Suprapubic skin (tissue), 4 donors: ENCODE measurements at places on chromosomes 2 and 18.

DNA sequence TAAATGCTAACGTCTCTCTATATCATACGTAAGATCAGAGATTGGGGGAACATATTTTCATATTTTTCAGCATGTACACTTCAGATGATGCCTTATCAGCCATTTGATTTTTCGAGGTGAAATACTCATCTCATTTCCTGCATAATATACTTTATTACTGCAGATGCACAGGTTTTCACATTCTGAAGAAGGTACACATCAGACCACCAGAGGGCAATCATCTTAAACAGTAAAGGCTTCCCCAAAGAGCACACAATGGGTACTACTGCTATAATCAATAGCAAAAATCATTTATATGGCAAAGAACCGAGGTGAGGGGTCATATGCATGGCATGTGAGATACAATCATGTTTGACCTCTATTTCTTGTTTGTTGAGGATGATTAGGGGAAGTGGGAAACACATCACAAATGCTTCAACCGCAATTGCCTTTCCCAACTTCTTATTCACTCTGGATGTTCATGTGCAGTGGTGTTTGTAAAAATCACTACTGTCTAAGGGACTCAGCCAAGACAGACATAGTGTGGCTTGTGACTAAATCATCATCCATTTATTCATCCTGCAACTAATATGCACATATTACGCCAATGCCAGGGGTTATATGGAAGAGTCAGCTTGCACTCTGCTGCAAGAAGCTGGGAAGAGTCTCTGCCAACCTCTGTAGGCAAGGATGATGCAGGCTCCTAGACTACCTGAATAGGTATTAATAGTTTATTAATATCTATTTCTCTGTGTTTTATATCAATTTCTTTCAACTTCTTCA, 118.7 kb downstream of the EPB41L3 start:
- H3K36me3 ChIP-seq, result peaks cover 7% of the 10 kb centered on the region
- no peak overlapping the region for H3K4me3 ChIP-seq
- H3K27me3 ChIP-seq, result no peaks in the 10 kb centered on the region
- H3K27ac ChIP-seq, result no peak overlapping the region
- no peak for DNase-seq

DNA sequence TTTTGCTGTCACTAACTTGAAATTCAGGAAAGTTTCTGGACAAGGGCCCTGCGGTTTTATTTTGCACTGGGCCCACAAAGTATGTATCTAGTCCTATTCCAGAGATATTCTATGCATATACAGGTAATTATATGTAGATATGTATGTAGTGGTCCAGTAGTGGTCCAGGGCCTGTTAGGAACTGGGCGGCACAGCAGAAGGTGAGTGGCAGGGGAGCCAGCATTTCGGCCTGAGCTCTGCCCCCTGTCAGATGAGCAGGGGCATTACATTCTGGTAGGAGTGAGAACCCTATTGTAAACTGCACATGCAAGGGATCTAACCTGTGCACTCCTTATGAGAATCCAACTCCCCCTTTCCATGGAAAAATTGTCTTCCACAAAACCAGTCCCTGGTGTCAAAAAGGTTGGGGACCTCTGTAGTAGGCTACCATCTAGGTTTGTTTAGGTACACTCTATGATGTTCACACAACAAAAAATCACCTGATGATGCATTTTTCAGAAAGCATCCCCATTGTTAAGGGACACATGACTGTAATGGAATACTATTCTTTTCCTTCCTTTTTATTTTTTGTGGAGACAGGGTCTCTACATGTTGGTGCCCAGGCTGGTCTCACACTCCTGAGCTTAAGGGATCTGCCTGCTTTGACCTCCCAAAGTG, 2.8 kb upstream of the PPP4R3B start:
- H3K4me3 ChIP-seq, result peak overlapping the region; percentile 100
- H3K27ac ChIP-seq, result no peak overlapping the region
- DNase-seq, result no peak
- peaks cover 37% of the 10 kb centered on the region for H3K4me1 ChIP-seq
- peaks cover 3% of the 10 kb centered on the region for H3K36me3 ChIP-seq

- no peak for DNase-seq
- H3K4me1 ChIP-seq, result no peaks in the 10 kb centered on the region
- no peaks in the 10 kb centered on the region for H3K27me3 ChIP-seq
- no peak overlapping the region for H3K4me3 ChIP-seq
- no peak overlapping the region for H3K27ac ChIP-seq
Measured at GRCh38 chr2:45117383-45117782, 108.1 kb upstream of the SIX2 start.

GRCh38 chr2:144162652-144163051, 357.3 kb downstream of the ZEB2 start:
- H3K27ac ChIP-seq, result no peak overlapping the region
- no peaks in the 10 kb centered on the region for H3K36me3 ChIP-seq
- no peak for DNase-seq
- H3K4me1 ChIP-seq, result no peaks in the 10 kb centered on the region

- peaks cover 9% of the 10 kb centered on the region for H3K36me3 ChIP-seq
- H3K27ac ChIP-seq, result no peak overlapping the region
- H3K4me1 ChIP-seq, result peaks cover 5% of the 10 kb centered on the region
- H3K27me3 ChIP-seq, result no peaks in the 10 kb centered on the region
Measured at GRCh38 chr2:241126771-241127202, 22.5 kb downstream of the PASK start.

- no peaks in the 10 kb centered on the region for H3K36me3 ChIP-seq
- H3K27ac ChIP-seq, result no peak overlapping the region
- DNase-seq, result peak; percentile 61
- no peak overlapping the region for H3K4me3 ChIP-seq
- H3K4me1 ChIP-seq, result peaks cover 7% of the 10 kb centered on the region
- no peaks in the 10 kb centered on the region for H3K27me3 ChIP-seq
Measured at GRCh38 chr2:236631281-236631855, 61.7 kb downstream of the ACKR3 start.

DNA sequence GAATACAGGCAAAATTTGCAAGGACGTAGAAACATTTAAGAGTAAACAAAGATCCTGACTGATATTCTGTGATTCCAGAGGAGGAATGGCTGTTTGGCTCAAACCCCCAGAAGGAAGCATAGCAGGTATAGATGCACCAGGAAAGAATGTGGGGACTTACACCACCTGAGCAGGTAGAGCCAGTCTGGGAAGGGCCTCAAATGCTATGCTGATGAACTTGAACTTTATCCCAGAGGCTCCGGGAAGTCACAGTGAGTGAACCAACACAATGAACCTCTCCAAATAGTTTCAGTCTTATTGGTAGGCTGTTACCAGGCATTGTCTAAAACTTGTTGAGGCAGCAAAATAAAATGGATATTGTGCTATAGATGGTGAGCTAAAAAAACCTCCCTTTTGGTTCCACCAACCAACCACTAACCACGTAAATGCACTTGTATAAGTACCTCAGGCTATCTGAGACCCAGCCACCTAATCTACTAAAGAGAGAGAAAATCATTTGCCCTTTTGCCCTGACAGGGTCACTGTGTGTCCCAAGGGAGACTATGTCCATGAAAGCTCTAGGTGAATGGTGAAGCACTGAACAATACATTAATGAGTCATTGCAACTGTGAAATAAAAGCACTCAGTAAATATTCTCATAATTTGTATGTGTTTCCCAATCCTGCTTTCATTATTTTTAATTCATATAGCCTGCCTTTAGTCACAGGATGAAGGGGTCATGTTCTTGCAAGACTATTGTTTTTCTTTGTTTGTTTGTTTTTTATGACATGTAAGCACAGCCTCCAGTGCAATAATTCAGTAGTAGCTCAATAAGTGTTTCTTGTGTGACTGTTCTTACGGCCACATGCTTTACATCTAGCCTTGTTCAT, 911.6 kb downstream of the EPHA4 start:
- H3K36me3 ChIP-seq, result no peaks in the 10 kb centered on the region
- H3K4me3 ChIP-seq, result no peak overlapping the region
- DNase-seq, result no peak
- H3K4me1 ChIP-seq, result peaks cover 23% of the 10 kb centered on the region

GRCh38 chr2:179049203-179049545, 763 bp downstream of the CCDC141 start:
- H3K4me3 ChIP-seq, result peak overlapping the region; percentile 24
- no peak for DNase-seq
- no peaks in the 10 kb centered on the region for H3K27me3 ChIP-seq
- no peaks in the 10 kb centered on the region for H3K36me3 ChIP-seq
- H3K4me1 ChIP-seq, result no peaks in the 10 kb centered on the region

- peaks cover 11% of the 10 kb centered on the region for H3K4me1 ChIP-seq
- no peak for DNase-seq
- H3K36me3 ChIP-seq, result no peaks in the 10 kb centered on the region
- no peaks in the 10 kb centered on the region for H3K27me3 ChIP-seq
- no peak overlapping the region for H3K27ac ChIP-seq
- H3K4me3 ChIP-seq, result no peak overlapping the region
Measured at GRCh38 chr18:446941-447560, 53.5 kb downstream of the COLEC12 start.

DNA sequence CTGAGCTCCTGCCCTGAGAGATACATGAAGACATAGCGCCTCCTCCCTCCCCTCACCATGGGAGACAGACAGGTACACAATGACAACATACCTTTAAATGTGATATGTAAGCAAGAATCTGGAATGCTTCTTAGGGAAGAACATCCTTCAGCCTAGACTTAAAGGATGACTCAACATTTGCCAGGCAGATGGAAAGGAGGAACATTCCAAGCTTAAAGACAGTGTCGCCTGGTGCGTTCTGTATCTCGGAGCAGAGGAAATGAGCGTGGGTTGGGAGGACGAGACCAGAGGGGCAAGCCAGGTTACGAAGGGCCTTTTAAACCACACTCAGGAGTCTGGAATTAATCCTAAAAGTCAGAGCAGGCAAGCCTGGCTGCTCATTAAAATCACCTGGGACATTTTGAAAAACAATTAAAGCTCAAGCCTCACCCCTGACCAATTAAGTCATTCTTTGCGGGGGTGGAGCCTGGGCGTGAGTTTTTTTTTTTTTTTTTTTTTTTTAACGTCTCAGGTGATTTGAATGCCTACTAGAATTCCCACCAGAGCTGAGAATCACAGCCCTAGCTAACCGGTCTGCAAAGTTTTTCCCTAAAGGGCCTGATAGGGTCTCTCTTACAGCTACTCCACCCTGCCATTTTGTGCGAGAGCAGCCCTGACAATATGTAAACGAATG, 131.2 kb upstream of the SEC11C start:
- no peaks in the 10 kb centered on the region for H3K36me3 ChIP-seq
- DNase-seq, result no peak
- H3K27me3 ChIP-seq, result no peaks in the 10 kb centered on the region
- H3K27ac ChIP-seq, result no peak overlapping the region
- H3K4me3 ChIP-seq, result no peak overlapping the region
- H3K4me1 ChIP-seq, result peaks cover 15% of the 10 kb centered on the region

- no peaks in the 10 kb centered on the region for H3K36me3 ChIP-seq
- no peak overlapping the region for H3K27ac ChIP-seq
- no peaks in the 10 kb centered on the region for H3K27me3 ChIP-seq
- no peak for DNase-seq
- H3K4me3 ChIP-seq, result no peak overlapping the region
Measured at GRCh38 chr2:14552818-14553217, 79.7 kb upstream of the LRATD1 start.

DNA sequence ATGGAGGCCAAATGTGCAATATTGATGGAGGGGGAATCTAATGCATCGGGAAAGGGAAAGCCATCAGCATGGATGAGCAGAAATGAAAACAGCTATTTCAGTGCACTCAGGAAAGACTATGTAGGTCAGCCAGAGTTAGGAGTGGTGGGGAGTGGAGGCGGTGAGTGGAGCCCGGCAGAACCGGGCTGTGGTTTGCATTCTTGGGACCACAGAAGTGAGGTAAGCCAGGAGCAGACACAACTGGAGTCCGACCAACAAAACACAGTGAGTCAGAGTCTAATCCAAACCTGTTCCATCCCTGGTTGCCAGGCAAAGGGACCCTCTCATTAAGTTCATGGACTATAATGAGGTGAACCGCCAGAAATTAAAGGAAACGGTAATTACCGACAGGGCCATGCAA, 61.1 kb upstream of the RAB12 start:
- peaks cover 3% of the 10 kb centered on the region for H3K4me1 ChIP-seq
- H3K4me3 ChIP-seq, result no peak overlapping the region
- no peaks in the 10 kb centered on the region for H3K36me3 ChIP-seq
- no peak overlapping the region for H3K27ac ChIP-seq

GRCh38 chr2:169806586-169806985, 7.9 kb downstream of the SSB start:
- no peak for DNase-seq
- H3K36me3 ChIP-seq, result peaks cover 72% of the 10 kb centered on the region
- peaks cover 5% of the 10 kb centered on the region for H3K4me1 ChIP-seq

DNA sequence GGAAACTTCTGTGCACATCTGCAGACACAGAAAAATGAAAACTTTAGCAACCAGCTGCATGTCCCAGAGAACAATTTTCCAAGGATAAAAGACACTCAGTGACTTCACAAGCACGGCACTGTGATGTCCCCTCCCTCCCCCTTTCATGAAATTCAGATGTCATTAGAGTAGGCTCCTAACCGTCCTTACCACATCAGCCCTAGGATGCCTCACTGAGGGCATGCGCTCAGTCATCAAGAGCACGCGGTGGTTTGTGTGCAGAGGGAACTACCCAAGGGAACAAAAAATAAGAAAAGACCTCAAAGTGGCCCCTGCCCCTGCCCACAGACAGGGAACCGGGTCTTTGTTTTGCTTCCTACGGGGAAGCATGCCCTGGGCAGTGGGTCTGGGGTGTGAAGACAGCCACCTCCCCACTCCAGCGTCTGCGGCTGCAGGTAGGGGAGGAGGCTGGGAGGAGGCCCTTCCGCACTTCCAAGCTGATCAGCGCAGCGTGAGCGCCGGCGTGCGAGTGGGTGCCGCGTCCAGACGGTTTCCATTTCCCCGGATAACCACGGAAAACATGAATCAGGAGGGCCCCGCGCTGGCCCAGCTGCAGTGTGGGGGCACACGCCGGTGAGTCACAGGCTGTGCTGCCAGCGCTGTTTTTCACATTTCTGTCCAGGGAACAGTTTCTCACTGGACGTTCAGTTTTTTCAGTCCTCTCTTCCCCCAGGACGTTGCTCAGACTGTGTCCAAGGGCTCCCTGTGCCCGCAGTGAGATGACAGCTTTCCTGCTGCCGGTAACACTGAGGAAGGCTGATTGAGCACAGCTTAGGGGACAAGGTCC, 70.6 kb downstream of the COPS8 start:
- peaks cover 22% of the 10 kb centered on the region for H3K4me1 ChIP-seq
- H3K27me3 ChIP-seq, result no peaks in the 10 kb centered on the region
- peak; percentile 88 for DNase-seq
- no peaks in the 10 kb centered on the region for H3K36me3 ChIP-seq

GRCh38 chr2:18649502-18650135, 60.2 kb upstream of the NT5C1B start:
- H3K36me3 ChIP-seq, result no peaks in the 10 kb centered on the region
- no peak overlapping the region for H3K4me3 ChIP-seq
- no peak for DNase-seq
